ENCODE measurements at places on chromosomes 6 and 20. TPM values are rescaled to one million over a fixed set of nuclear protein-coding genes. Genes with fewer than 3 reads are reported as not detected.

The UFL1 gene
- 21.9 TPM for total RNA-seq

GRCh38 chr6:37889486-37889885, 70.0 kb downstream of the ZFAND3 start:
- no peaks in the 10 kb centered on the region for H3K36me3 ChIP-seq
- no peaks in the 10 kb centered on the region for H3K4me1 ChIP-seq
- H3K27me3 ChIP-seq = no peaks in the 10 kb centered on the region
- no peak overlapping the region for H3K27ac ChIP-seq
- no peak overlapping the region for H3K4me3 ChIP-seq

The KIF3B gene
- total RNA-seq = 50.0 TPM

The TRAM2 gene
- 63.8 TPM for total RNA-seq

DNA sequence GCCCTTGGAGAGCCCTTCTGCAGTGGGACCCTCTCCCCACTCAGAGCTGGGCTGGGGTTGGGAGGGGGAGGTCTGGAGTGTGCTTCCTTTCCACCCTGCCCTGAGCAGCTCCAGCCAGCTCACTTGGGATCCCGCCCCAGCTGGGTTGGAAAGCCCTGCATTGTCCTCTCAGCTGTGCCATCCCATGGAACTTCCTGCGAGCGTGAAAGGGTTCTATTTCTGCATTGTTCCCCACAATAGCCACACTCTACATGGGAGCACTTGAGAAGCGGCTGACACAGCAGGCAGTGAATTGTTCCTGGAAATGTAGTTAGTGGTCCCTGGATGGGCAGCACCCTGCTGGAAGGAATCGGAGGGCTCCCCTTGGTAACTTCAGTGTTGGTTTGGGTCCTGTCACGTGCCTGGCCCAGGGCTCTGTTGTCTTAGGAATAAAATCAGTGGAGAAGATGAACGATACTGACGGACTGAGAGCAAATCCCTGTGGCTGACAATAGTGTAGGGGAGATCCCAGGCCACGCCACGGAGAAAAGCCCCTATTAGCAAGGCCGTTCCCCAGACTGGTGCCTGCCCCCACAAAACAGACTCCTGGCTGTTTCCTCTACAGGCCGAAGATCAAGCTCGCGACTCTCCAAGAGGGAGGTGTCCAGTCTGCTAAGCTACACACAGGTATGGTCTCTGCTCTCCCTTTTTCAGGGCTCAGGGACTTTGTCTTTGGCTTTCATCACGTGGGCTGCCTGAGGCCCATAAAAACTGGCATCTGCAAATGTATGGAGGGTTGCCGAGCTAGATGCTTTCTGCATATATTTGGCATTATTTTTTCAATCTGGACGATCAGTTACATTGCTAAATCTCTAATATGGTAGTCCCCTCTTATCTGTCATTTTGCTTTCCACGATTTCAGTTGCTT, 18.8 kb downstream of the DNMT3B start:
- H3K36me3 ChIP-seq = 0 out of 2 replicates have a peak, but pooled peaks cover 6% of the 10 kb centered on the region
- no peak for DNase-seq

GRCh38 chr20:46013829-46014516, 5.3 kb downstream of the MMP9 start:
- H3K4me1 ChIP-seq = peaks cover 8% of the 10 kb centered on the region
- H3K36me3 ChIP-seq = no peaks in the 10 kb centered on the region
- H3K27ac ChIP-seq = no peak overlapping the region
- DNase-seq = peak; percentile 81

DNA sequence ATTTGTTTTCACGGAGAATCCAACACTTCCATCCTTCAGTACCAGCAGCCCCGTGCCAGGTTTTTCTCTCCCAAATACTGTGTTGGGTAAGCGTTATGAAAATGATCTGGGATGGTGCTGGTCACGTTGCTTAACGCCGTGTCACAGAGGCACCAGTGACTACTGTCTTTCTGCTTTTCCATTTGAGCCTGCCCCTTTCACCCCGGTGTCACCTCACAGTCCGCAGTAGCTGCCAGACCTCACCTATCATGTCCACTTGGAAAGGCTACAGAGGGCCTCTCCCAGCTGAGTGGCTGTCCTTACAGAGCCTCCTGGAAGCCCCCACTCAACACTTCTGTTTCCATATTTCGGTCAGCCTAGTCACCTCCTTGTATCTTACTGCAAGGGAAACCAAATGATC, 176.5 kb upstream of the ARID1B start:
- H3K27ac ChIP-seq = no peak overlapping the region
- H3K36me3 ChIP-seq = no peaks in the 10 kb centered on the region
- no peak overlapping the region for H3K4me3 ChIP-seq

The RXRB gene
- total RNA-seq = 29.5 TPM

- H3K4me1 ChIP-seq = peaks cover 44% of the 10 kb centered on the region
- H3K4me3 ChIP-seq = no peak overlapping the region
- no peaks in the 10 kb centered on the region for H3K36me3 ChIP-seq
- no peak overlapping the region for H3K27ac ChIP-seq
- H3K27me3 ChIP-seq = no peaks in the 10 kb centered on the region
Observed at GRCh38 chr6:47419621-47420020, 58.0 kb upstream of the CD2AP start.

The DZANK1 gene
- total RNA-seq = 9.6 TPM

DNA sequence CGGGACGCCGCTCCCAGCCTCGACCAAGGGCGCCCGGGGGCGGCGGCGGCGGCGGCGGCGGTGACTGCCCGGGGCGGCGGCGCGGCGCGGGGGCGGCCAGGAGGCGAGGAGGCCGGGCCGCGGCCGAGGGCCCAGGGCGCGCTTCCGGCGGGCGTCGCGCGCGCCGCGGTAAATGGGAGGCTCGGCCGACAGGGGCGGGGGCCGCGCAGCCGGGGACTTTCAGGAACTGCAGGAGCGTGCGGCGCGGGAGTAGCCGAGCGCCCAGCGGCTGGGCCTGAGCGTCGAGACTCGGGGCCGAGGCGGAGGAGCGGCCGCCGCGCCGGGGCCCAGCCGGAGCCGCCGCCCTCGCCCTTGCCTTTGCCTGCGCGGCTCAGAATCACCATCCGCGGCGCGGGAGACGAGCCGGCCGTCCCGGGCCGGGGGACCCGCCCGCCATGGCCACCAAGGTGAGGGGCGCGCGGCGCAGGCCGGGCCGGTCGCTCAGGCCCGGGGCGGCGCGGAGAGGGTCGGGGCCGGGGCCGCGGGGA, at the start of gene SNX9:
Gene SNX9 (plus strand): TSS at position 246 of the 527 bp plus-strand sequence. CDS start 189 bp downstream, at position 435.
- DNase-seq = peak; percentile 82
- peak within 1 kb of the TSS; percentile 93 for H3K27ac ChIP-seq
- peak within 1 kb of the TSS; percentile 92 for H3K4me3 ChIP-seq

DNA sequence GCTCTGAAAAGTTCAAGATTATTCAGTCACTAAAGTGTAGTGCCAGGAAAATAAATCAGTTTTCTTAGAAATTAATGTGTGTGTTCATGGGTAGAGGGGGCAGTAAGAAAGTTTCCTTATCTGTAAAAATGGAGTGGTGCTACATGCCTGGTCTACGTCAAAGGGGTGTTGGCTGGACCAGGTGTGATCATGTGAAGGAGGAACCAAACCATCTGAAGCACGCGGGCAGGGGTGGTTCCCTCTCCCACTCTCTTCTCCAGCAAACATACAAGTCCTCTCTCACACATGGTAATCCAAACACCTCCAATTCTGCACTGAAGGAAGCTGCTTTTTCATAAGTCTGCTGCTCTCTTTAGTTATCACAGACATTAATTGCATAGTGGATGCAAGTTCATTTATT, 63.1 kb downstream of the CLIC5 start:
- H3K4me3 ChIP-seq = no peak overlapping the region
- no peak for DNase-seq
- H3K4me1 ChIP-seq = peaks cover 32% of the 10 kb centered on the region
- H3K36me3 ChIP-seq = no peaks in the 10 kb centered on the region

- no peaks in the 10 kb centered on the region for H3K4me1 ChIP-seq
- no peaks in the 10 kb centered on the region for H3K27me3 ChIP-seq
- H3K27ac ChIP-seq = no peak overlapping the region
- no peaks in the 10 kb centered on the region for H3K36me3 ChIP-seq
- no peak overlapping the region for H3K4me3 ChIP-seq
Observed at GRCh38 chr6:131231891-131232290, 96.6 kb downstream of the AKAP7 start.

DNA sequence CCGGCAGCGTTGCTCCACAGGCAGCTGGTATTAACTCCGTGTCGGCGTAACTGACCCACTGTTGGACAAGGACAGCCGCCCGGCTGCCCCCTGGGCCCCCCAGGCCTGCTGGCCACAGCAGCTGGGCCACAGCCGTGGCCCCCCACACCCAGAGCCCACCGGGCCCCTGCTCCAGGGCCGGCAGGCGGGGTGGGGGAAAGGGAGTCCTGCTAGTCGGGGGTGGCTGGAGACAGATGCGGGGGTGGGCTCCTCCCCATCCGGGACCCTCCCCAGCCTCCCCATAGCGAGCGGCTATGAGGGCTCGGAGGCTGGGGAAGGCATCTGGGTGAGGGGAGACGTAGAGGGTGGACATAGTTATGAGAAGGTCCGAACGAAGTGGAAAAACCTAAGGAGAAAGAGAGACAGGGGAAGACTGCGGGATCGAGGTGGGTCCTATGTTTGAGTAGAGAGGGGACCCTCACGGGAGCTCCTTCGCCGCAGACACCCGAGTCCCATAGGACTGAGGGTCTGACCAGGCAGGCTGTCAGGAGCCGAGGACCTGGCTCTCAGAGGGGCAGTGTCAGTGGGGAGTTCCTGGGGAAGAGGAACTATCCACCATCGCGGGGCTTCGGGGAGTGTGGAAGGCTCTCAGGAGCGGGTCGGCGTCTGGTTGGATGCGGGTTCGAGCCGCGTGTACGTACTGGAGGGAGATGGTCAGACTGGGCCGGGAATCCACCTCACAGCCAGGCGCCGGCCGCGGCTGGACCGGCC, 511 bp downstream of the VARS1 start:
- 0 out of 2 replicates have a peak, but pooled peaks cover 3% of the 10 kb centered on the region for H3K4me1 ChIP-seq
- no peaks in the 10 kb centered on the region for H3K36me3 ChIP-seq
- peak overlapping the region; percentile 94 for H3K27ac ChIP-seq
- no peak for DNase-seq

The KCNS1 gene
- total RNA-seq = not detected

- DNase-seq = no peak
- peak overlapping the region; percentile 92 for H3K27ac ChIP-seq
- H3K36me3 ChIP-seq = peaks cover 4% of the 10 kb centered on the region
Observed at GRCh38 chr6:108563292-108563691, 2.6 kb downstream of the FOXO3 start.

The VSTM2L gene
- total RNA-seq = 0.16 TPM

DNA sequence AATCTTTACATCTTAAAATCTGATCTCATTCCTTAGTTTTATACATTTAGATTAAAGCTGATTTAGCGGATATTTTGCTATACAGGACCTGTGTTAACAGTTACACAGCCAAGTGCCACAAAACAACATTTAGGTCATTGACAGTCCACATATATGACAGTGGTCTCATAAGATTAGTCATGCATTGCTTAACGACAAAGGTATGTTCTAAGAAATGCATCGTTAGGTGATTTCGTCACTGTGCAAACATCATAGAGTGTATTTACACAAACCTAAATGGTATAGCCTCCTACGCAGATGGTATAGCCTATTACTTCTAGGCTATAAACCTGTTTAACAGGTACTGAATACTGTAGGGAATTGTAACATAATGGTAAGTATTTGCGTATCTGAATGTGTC, 21.6 kb downstream of the ADGRG6 start:
- H3K4me1 ChIP-seq = peaks cover 71% of the 10 kb centered on the region
- no peaks in the 10 kb centered on the region for H3K27me3 ChIP-seq
- H3K36me3 ChIP-seq = no peaks in the 10 kb centered on the region
- H3K27ac ChIP-seq = peak overlapping the region; percentile 80

DNA sequence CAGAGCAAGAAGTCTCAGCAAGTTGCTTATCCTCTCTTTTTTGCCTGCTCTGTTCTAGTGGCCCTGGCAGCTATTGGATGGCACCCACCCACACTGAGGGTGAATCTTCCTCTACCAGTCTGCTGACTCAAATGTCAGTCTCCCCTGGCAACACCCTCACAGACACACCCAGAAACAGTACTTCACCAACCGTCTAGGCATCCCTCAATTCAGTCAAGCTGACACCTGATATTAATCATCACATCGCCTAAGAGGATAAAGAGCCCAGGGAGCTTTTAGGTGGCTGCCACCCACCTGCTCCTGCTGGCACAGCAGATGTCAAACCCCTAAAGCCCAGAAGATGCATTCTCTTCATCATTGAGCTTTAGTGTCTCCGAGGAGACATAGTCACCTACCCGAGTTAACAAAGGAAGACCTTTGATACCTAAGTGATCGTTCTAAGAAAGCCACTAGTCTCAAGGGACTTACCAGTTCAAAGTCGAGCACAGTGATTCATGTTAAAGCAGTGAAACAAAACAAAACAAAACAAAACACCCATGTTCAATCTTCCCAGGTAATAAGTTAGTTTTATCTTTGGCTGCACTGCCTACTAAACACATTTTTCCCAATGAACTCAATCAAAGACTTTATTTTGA, 97.7 kb upstream of the KCNQ5 start:
- H3K4me3 ChIP-seq = no peak overlapping the region
- no peaks in the 10 kb centered on the region for H3K27me3 ChIP-seq
- H3K4me1 ChIP-seq = no peaks in the 10 kb centered on the region
- H3K36me3 ChIP-seq = no peaks in the 10 kb centered on the region
- H3K27ac ChIP-seq = no peak overlapping the region

GRCh38 chr6:134925800-134926199, 24.1 kb downstream of the ALDH8A1 start:
- H3K27ac ChIP-seq = no peak overlapping the region
- no peaks in the 10 kb centered on the region for H3K36me3 ChIP-seq
- H3K27me3 ChIP-seq = no peaks in the 10 kb centered on the region
- H3K4me3 ChIP-seq = no peak overlapping the region
- no peaks in the 10 kb centered on the region for H3K4me1 ChIP-seq
- no peak for DNase-seq

GRCh38 chr6:15588971-15589634, 73.7 kb downstream of the DTNBP1 start:
- H3K27ac ChIP-seq = no peak overlapping the region
- H3K4me1 ChIP-seq = no peaks in the 10 kb centered on the region
- no peak overlapping the region for H3K4me3 ChIP-seq
- no peaks in the 10 kb centered on the region for H3K27me3 ChIP-seq
- no peak for DNase-seq
- no peaks in the 10 kb centered on the region for H3K36me3 ChIP-seq

DNA sequence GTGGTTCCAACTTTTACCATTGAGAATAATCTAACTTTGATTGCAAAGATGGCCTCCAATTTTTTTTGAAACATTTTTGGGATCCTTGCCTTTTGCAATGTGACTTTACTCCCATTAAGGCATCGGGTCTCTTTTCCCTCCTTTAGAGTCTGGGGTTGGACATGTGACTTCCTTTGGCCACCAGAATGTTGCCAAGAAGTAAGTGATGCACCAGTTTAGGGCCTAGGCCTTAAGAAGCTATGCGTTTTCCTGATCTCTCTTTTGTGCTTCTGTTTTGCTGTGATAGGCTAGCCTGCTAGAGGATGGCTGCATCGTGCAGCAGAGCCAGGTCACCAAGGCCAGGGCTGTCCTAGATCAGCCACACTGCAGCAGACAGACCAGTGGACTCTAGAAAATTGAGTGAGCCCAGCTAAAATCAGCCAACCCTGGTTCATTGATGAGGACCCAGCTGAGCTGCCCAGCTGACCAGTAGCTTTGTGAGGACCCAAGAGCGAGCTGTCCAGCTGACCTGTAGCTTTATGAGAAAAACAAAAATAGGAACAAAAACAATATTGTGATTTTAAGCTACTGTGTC, 594.0 kb upstream of the JAG1 start:
- no peaks in the 10 kb centered on the region for H3K27me3 ChIP-seq
- no peaks in the 10 kb centered on the region for H3K36me3 ChIP-seq
- H3K4me3 ChIP-seq = no peak overlapping the region
- H3K4me1 ChIP-seq = peaks cover 48% of the 10 kb centered on the region

GRCh38 chr6:98539741-98540140, 294.6 kb upstream of the POU3F2 start:
- no peaks in the 10 kb centered on the region for H3K36me3 ChIP-seq
- no peaks in the 10 kb centered on the region for H3K27me3 ChIP-seq
- no peak overlapping the region for H3K4me3 ChIP-seq
- no peak overlapping the region for H3K27ac ChIP-seq
